ENCODE measurements at places on chromosomes 5 and 9.

GRCh38 chr9:123756484-123757106 is 173.3 kb downstream of the DENND1A start:
- no peak for DNase-seq

DNA sequence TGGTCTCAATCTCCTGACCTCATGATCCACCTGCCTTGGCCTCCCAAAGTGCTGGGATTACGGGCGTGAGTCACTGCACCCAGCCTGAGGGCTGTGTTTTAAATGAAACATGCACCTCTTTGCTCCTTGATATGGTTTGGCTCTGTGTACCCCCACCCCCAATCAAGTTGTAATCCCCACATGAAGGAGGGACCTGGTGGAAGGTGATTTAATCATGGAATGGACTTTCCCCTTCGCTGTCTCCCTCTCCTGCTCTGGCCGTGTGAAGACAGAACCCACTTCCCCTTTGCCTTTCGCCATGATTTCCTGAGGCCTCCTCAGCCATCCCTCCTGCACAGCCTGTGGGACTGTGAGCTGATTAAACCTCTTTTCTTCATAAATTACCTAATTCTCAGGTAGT is 12.5 kb upstream of the NOTCH1 start:
- no peak for DNase-seq

DNA sequence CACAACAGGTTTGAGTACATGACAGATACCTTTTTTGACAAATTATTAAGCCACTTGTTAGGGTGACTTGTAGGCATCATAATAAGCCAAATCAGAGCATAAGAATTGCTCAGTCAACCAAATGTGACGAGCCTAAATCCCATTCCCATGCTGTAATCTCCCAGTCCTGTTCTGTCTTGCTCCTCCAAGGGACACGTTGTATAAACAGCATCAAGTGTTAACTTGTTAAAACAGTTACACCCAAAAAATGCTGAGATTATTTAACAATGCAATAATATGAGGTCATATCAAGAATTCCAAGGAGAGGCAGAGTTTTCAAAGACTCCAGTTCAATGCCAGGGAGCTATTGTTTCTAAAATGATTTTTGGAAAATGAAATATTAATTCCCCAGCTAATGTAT is 76.2 kb downstream of the SH3TC2 start:
- no peak for DNase-seq

- DNase-seq: no peak
These were observed 33.0 kb downstream of the CAMK2A start for GRCh38 chr5:150256410-150257064.

DNA sequence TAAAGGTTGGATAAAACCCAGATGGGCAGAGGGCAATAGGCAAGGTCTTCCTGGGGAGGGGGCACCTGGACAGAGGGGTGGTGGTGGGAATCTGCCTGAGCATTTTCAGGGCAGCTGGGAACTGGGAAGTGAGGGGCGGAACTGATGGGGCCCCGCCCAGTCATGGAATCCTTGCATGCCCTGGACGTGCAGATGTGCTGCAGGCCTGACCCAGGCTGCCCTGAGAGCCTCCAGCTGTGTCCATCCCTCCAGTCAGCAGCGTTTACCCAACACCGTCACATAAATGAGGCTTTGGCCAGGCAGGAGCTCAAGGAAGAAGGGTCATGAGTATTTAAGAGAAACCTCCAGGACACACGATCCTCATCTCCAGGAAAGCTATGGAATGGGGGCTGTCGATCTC is 70.3 kb downstream of the DAB2IP start:
- no peak for DNase-seq

- DNase-seq: no peak
These were observed 60.7 kb upstream of the ITGA1 start for GRCh38 chr5:52727020-52727419.

DNA sequence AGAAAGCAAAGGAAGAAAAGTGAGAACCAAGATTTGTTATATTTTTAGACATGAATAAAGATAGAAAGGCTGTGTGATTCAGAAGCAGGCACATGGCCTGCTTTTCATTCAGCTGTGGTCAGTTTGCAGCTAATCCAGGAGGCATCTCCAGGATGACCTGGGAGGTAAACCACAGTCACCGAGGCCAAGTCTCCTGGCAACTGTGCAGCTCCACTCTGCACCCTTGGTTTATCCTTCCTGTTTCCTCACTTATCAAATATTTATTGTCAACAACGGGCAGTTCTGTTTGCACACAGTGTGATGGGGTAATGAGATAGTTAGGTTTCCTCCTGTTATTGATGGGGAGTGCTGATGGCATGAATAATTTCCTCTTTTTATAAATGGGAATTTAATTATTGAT is 243.0 kb downstream of the PSAT1 start:
- no peak for DNase-seq

All from NCI-H1417 treated with DMSO at 0.1 percent for 48 hours (cell line).